Stimulated activated CD8-positive, alpha-beta memory T cell treated with anti-CD3 and anti-CD28 coated beads, Interleukin-7, amount 100 ng/mL, for 24 hours (primary cell): ENCODE measurements at places on chromosomes 6 and 20.

DNA sequence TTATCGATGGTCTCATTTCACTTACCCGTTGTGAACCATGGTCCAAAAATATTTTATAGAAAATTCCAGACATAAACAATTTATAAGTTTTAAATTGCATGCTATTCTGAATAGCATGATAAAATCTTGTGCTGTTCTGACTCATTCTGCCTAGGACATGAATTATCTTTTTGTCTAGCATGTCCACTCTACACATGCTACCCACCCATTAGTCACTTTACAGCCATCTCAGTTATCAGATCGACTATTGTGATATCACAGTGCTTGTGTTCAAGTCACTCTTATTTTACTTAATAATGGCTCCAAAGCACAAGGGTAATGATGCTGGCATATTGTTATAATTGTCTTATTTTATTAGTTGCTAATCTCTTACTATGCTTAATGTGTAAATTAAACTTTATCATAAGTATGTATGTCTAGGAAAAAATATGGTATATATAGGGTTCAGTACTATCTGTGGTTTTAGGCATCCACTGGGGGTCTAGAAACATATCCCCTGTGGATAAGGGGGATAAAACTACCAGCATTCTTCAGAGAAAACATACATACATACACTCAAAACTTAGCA, 252.0 kb upstream of the HTR1E start:
- DNase-seq = no peak

DNA sequence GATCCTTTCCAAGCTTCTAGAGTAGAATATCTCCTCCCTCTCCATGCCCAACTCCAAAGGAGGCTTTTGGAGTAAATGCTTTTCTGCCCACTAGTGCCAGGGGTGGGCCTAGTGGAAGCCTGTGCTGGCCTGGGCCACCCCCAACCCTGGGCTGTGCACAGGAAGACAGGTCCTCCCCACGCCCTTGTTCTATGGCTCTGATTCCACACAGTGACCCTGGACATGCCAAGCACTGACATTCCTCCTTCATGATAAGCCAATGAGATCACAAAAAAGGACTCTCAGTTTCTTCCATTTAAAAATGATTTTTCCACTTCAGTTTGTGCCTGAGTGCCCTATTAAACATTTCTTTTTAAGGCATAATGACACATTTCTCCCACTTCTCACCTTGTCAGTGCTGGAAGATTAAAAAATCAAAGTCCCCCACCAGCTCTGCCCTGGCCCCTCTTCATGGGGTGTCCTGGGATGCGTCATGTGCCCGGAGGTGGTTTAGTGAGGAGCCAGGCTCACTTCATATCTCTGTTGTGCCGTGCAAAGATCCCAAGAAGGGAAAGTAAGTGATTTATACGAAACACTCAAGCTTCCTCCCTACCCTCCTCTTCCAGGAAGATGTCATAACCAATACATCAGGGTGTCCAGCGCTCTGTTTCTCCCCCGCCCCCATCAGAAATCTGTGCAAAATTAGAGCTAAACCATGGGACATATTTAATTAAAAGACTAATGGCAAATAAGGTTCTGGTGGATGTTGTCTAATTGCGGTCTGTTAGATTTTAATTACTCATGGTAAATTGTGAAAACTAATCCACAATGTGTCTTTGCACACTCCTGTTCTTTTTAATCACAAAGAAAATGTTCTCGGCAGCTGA, 255.0 kb downstream of the NRN1 start:
- no peak for DNase-seq

GRCh38 chr6:142301651-142302391, at the start of gene ADGRG6:
Gene ADGRG6 (plus strand): TSS chr6:142302007. CDS start chr6:142302330, 323 bp downstream.
- no peak for DNase-seq

GRCh38 chr6:170000071-170000843, 248.8 kb downstream of the ERMARD start:
- no peak for DNase-seq

- DNase-seq = no peak
Measured at GRCh38 chr20:44209686-44210405, 725 bp downstream of the OSER1 start.

GRCh38 chr6:135424385-135424784, 73.2 kb downstream of the AHI1 start:
- no peak for DNase-seq

- no peak for DNase-seq
Measured at GRCh38 chr20:59662856-59663512, 58.6 kb downstream of the PHACTR3 start.

DNA sequence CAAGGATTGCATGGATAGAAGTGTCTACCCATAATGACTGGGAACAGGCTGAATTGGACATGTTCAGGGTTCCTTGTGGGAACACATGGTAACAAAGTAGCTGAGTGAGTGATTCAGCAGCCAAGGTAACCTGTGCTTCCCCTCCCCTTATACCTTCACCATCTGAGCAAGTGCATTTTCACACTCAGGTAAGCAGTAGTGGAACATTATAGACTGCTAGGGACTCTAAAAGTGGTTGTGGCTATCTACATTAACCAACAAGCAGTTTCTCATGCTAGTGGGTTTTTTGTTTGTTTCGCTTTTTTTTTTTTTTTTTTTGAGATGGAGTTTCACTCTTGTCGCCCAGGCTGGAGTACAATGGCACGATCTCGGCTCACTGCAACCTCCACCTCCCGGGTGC, 41.4 kb downstream of the KIZ start:
- DNase-seq = no peak

DNA sequence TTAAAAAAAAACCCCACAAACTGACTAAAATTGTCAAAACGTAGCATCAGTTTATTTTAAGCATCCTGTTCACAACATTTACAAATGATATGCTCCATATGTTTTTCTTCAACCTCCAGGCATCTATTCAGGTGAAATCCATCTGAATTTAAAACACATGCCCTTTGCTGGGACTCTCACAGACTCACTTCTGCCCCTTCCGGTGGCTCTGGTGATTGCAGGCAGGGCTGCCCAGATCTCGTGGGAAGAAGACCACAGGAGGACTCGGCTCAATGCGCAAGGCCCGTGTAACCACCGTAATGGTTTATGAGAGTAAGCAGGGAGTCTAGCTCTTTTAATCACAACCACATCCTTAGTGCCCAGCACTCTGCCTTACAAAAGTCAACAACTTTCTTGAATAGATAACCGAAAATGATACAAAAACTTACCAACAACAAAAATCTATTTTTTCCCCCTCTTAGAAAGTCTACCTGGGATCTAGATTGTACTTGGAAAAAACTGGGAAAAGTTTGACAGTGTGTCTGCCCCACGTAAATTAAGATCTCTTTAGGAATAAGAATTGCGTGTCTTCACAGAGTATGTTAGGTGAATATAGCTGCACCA, 139.1 kb downstream of the KIF16B start:
- DNase-seq = peak; percentile 14

DNA sequence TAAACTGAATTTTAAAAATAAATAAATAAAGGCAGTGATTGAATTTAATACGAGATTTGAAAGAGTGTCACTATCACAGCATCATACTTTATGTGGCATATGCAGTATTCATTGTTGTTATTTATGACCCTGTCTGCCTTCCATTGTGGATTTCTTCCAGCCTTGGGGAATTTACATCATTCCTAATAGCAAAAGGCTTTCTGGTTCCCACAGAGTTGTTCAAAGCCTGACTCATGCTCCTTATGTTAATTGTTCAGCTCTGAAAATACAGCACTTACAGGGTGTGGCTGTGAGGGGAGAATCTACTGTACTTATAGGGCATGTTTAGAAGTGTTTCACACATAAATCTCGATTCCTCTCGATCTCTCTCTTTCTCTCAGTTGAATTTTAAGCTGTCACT, 54.4 kb downstream of the JAG1 start:
- DNase-seq = no peak

- no peak for DNase-seq
Measured at GRCh38 chr6:155287762-155288161, 23.9 kb downstream of the CLDN20 start.

GRCh38 chr20:35091816-35092523, 637 bp downstream of the TRPC4AP start:
- no peak for DNase-seq

- DNase-seq = no peak
Measured at GRCh38 chr6:105432797-105433196, 29.9 kb upstream of the PREP start.

DNA sequence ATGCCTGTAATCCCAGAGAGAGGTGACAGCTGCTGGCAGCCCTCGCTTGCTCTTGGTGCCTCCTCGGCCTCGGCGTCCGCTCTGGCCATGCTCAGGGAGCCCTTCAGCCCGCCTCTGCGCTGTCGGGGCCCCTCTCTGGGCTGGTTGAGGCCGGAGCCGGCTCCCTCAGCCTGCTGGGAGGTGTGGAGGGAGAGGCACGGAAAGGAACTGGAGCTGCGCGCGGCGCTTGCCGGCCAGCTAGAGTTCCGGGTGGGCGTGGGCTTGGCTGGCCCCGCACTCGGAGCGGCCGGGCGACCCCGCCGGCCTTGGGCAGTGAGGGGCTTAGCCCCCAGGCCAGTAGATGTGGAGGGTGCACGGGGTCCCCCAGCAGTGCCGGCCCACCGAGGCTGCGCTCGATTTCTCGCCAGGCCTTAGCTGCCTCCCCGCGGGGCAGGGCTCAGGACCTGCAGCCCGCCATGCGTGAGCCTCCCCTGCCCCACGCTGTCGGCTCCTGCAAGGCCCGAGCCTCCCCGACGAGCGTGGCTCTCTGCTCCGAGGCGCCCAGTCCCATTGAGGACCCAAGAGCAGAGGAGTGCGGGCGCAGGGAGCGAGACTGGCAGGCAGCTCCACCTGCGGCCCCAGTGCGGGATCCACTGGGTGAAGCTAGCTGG, 34.6 kb downstream of the C6orf52 start:
- no peak for DNase-seq

DNA sequence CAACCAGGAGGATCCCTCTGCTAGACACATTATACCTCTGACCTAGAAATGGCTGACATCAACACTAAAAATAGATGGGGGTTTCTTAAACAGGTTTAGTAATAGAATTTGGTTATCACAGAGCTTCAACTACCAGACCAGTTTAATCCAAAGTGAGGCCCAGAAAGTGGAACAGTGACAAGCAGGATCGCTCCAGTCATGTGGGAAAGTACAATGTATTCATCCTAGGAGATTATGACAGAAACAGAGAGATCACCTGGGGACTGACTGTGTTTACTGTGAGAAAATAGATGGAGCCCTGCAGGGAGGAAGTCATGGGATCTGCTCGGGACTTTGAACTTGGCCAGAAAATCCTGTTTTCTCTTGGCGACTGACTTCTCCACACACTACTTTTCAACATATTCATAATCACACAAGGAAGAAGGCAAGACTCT, 238.7 kb upstream of the SOX4 start:
- no peak for DNase-seq

DNA sequence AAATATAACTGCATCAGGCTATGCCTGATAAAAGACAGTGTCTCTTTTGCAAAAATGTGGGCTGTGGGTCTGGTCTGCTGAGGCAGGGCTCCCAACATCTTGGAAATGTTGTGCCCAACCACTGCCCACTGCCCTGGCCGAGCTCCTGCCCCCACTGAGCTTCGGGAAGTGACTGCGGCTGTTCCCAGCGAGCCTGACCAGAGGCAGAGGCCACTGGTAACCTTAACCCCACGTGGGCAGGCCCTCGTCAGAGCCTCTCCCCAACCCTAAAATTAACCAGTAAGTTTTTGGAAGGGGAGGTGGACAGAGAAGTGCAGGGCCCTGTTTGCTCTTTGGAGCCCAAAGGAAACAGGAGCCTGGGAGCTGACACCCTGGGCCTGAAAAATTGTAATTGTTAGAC, 225.9 kb downstream of the MAFB start:
- DNase-seq = no peak

GRCh38 chr6:24543683-24544082, 48.9 kb downstream of the ALDH5A1 start:
- no peak for DNase-seq

DNA sequence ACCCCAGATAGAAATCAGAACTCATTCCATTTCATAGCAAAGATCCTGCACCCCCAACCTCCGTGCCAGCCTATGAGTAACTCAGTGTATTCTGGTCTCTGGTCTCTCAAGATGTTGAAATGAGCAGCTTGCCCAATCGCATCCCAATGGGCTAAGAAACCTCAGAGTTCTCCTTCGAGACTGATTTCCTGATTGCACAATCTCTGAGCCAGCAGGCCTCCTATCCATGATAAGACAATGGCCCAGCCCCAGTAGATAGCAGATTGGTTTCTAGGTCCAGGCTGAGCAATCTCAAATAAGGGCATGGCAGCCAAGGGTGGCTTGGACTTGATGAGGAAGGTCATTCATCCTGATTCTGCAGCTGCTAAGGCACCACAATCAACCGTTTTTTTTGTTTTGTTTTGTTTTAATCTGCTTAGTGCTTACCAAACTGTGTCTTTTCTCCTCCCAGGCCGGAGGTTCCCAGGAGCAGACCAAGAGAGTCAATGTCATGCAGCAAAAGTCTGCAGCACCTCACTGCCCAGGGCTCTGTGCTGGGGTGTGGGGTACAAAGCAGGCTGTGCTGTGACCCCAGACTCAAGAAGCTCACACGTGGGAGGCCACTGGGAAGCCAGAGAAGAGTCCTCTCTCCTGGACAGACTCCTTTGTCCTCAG, 125.1 kb upstream of the NXT1 start:
- DNase-seq = no peak

- DNase-seq = no peak
Measured at GRCh38 chr20:22836877-22837276, 198.2 kb upstream of the SSTR4 start.
